ENCODE measurements at places on chromosomes 12 and 14.

DNA sequence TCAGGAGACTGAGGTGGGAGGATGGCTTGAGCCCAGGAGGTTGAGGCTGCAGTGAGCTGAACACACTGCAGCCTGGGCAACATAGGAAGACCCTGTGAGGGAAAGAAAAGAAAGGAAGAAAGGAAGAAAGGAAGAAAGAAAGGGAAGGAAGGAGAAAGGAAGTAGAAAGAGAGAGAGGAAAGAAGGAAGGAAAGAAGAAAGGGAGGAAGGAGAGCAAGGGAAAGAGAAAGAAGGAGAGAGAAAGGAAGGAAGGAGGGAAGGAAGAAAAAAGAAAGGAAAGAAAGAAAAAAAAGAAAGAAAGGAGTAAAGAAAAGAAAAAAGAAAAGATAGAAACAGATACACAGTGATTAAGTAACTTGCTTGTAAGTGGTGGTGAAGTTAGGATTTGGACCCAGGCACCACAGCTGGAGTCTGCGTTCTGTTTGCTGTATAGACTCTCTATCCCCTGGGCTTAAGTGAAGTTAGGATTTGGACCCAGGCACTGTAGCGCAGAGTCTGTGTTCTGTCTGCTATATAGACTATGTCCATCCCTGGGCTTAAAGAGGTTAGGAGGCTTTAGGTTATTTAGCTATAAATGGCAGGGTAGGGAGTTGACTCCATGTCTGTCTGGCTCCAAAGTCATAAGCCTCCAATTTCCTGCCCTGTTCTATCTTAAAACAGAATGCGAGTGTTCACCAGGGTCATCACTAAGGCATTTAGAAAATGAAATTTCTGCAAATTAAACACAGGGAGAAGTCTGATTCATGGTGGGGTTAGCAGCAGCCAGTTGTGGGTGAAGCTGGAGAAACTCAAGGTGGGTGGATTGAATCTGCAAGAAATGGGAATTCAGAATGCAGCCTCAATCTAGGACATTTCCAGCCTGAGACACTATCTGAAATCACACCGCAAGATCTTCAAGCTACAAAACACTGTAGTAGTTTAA, 13.3 kb upstream of the C12orf75 start:
- no peak for DNase-seq

DNA sequence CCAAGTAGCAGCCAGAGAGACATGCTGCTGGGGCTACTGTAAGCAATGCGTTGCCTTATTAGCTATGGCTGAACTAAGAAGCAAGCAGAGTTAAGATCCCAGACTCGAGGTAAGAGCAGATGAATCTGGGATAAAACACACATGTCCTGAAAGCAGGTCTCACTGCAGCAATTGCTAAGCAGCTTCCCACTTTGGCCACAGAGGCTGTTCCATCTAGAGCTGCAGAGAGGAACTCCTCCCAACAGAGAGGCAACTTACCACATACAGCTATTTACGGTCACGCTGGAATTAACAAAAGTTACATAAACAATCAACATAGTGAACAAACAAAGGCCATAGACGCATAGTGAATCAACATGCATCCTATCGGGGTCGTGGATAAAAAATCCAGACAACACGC, 90.2 kb downstream of the KSR2 start:
- DNase-seq: no peak

DNA sequence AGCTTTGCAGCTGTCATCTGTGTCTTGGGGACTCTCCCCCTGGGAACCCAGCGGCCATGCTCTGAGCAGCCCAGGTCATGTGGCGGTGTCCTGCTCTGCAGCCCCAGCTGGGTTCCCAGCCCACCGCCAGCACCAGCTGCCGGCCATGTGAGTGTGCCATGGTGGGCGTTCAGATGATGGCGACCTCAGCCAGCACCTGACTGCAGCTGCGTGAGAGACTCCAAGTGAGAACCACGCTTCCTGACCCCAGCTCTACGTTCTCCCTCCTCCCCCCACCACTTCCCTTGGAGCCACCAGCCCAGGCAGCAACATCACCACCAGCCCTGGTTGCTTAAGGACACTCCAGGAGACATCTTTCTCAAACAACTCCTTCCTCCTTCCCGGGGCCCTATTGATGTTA, 68.8 kb downstream of the SLC24A4 start:
- DNase-seq: no peak

GRCh38 chr12:51147309-51147708, 25.6 kb downstream of the TFCP2 start:
- no peak for DNase-seq

- DNase-seq: no peak
These were observed 45.5 kb downstream of the NUAK1 start for GRCh38 chr12:106093246-106093645.

GRCh38 chr12:116697305-116697704, 40.6 kb downstream of the SPRING1 start:
- no peak for DNase-seq

DNA sequence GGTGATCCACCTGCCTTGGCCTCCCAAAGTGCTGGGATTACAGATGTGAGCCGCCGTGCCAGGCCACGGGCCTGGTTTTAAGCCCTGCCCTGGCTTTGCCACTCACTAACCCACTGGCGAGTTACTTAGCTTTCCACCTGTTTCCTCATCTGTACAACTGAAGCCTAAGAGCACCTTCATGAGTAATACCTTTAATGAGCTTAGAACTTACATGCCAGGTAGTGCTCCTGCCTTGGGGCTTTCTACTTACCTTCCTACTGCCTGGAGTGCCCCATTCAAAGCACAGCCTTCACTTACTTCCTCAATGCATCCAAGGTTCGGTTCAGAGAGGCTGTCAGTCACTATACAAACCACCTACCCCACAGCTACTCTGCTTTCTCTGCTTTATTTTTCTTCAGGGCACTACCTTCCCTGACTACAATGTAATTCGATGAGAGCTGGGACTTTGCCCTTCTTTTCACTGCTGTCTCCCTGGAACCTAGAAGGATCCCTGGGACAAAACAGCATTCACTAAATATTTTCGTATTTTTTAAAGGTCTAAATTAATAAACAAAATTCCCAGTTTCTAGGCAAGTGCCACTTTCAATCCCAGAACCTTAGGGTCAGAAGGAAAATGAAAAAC, 13.8 kb downstream of the ZCCHC8 start:
- DNase-seq: no peak

- DNase-seq: no peak
These were observed 89.8 kb upstream of the DYRK2 start for GRCh38 chr12:67558775-67559174.

DNA sequence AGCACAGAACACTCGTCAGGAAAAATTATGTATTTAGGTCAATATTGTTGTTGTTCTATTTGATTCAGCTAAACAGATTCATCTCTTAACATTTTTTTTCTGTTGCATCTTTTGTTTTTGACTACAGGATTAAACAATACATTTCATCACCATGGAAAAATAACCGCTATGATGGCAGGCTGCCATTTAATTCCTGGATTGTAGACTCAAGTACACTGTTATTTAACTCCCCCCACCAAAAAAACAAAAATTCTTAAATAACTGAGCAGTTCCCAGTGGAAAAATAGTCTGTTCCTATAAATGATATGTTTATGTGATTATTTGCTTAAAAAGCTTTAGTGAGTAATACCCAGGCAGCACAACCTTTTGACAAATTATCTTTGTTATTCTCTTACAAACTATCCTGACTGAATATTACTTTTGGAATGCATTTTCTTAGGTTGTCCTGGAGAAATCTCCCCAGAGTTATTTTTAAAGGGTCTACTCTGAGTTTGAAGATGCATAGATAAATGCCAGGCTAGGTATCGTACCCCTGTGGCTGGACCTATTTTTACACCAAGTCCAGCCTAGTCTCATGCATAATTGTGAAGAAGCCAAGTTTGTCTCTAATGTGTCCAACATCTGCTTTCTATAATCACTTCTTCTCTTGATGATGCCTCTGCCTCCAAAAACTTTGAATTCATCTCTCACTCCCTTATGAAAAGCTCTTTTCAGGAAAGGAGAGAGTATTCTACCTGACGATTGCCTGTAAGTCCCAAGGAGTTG, 3.7 kb downstream of the KERA start:
- no peak for DNase-seq

- peak; percentile 24 for DNase-seq
These were observed 85.3 kb downstream of the SLC25A47 start for GRCh38 chr14:100408350-100409002.
